ENCODE measurements at places on chromosomes 5 and 9. TPM values are rescaled to one million over a fixed set of nuclear protein-coding genes. Genes with fewer than 3 reads are reported as not detected.

GRCh38 chr5:92907938-92908606, 672.9 kb downstream of the NR2F1-AS1 start:
- no peak for DNase-seq

- DNase-seq = no peak
Observed at GRCh38 chr9:137391411-137391754, 31.6 kb downstream of the EXD3 start.

DNA sequence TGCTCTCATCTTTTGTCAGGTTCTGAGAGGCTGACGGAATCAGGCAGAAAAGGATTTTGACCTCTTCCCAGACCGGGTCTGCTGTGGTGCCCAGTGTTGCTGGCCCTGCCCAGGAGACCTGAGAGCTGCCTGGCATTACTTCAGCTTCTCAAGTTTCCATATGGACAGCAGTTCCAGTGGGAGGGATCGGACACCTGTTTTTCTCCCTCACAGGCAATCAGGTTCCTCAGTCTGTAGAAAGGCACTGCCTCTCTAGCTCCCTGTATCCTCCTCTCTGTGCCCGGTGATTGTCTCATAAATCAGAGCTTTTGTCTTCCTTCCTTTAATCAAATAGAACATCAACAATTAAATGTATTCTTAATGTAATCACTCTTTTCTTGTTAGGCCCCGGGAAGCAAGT, 198.7 kb downstream of the SEMA6A start:
- no peak for DNase-seq

- DNase-seq = no peak
Observed at GRCh38 chr5:158718738-158719505, 380.8 kb downstream of the EBF1 start.

DNA sequence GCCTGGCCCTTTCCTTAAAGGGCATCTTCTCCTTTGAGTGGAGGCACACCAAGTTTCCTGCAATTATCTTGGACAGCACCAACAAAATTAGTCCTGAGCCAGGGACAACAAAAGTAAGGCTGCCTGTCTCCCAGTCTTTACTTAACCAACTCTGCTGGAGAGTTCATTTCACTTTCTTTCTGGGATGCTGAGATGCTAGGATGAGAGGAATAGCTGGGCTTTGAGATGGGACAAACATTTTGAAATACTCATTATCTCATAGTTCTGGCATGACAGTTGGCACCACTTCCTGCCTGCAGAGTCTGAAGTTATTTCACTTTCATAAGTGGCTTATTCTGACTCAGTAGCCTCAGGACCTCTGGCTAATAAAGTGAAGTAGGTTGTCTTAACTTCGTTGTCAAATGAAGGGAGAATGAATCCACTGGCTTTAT, 157.0 kb downstream of the C9orf152 start:
- no peak for DNase-seq

The MACROH2A1 gene
- total RNA-seq = 258 TPM

GRCh38 chr5:176816791-176817347, 6.5 kb downstream of the UNC5A start:
- DNase-seq = no peak

The CCIN gene
- 0.14 TPM for total RNA-seq

DNA sequence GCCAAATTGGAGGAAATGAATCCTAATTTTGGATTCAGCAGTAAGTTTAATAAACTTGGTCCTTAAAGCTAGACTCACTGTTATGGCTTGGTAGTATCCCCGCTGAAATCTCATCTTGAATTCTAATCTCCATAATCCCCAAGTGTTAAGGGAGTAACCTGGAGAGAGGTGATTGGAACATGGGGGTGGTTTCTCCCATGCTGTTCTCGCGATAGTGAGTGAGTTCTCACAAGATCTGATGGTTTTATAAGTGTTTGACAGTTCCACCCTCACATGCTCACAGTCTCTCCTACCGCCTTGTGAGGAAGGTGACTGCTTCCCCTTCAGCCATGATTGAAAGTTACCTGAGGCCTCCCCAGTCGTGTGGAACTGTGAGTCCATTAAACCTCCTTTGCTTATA, 824.5 kb upstream of the WWC1 start:
- no peak for DNase-seq

GRCh38 chr9:117782931-117783788, 79.0 kb downstream of the TLR4 start:
- peak; percentile 69 for DNase-seq

DNA sequence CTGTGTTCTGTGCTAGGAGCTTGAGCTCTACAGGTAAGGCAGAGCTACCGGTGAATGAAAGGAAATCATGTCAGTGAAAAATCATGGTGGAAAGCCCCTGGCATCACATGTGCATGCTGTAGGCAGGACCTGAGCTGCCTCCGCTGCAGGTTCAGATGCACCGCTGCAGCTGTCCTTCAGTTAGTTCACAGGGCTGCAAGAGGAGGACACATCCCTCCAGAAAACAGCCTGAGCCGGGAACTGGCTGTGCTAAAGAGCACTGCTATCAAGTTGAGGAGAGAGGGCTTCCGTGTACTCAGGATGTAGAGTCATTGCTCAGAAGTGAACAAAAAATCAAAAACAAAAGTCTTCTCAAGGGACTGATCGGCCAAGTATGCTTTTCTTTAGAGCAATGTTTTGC, 138.6 kb downstream of the ERCC6L2 start:
- peak; percentile 66 for DNase-seq

GRCh38 chr5:164234321-164234720, 728.9 kb downstream of the MAT2B start:
- no peak for DNase-seq

DNA sequence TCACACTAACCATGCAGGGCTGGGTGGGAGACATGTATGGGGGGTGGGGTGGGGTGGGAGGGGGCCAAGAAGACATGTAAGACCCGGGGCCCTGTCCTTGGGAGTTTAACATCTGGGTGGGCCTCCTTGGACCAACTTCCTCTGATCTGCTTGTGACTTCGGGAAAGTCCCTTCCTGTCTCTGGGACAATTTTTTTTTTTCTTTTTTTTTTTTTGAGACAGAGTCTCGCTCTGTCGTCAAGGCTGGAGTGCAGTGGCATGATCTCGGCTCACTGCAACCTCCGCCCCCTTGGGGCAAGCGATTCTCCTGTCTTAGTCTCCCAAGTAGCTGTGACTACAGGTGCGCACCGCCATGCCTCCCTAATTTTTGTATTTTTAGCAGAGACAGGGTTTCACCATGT, 23.8 kb upstream of the IER5L start:
- no peak for DNase-seq

GRCh38 chr5:181204826-181205760, at the start of gene TRIM7:
TSS of gene TRIM7 (minus strand) at chr5:181205196. CDS start at chr5:181205110, 86 bp downstream.
- peak; percentile 65 for DNase-seq

The TEK gene
- not detected for total RNA-seq

GRCh38 chr5:38500573-38501260, 55.7 kb downstream of the LIFR start:
- no peak for DNase-seq

The EGFL7 gene
- 1.1 TPM for total RNA-seq

DNA sequence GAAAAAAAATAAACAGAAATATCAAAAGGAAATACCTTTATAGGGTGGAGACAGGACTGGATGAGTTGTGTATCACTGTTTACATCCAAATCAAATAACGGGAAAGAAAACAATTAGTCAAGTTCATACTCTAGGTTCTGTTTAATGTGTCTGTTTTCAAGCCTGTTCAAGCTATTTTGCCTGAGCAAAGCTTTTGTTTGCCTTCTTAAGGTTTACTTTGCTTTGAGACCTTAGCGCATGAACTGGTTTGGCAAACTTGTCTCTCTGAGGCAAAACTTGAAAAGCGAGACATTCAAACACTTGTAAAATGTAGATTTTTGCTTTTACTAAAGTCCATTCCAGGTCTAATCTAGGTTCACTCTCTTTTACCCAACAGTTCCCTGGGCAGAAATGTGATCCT, 174.1 kb upstream of the RFX3 start:
- no peak for DNase-seq

GRCh38 chr5:75963554-75963953, 119.6 kb upstream of the SV2C start:
- no peak for DNase-seq

- no peak for DNase-seq
Observed at GRCh38 chr5:172660974-172661373, 19.9 kb downstream of the NEURL1B start.

DNA sequence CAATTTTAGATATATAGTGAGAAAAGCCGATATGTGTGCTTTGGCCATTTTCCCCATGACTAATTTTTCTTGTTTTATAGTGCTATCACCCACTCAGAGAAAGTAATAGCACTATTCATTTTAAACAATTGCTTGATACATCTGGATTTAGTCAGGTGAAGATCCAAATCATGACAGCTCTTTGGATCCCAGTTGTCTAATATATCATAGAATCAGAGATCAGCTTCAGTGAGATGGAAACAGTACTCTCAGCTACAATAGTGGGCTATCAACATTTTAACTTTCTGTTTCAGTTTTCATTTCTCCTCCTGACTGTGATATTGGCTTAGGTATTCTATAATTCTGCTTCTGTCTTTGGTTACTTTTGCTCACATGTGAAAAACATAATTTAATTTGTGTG, 38.7 kb downstream of the VCAN start:
- DNase-seq = no peak

- DNase-seq = no peak
Observed at GRCh38 chr9:95009459-95009858, 283.0 kb downstream of the AOPEP start.

All from activated naive CD8-positive, alpha-beta T cell treated with anti-CD3 and anti-CD28 coated beads, Interleukin-2, amount 10 ng/mL, durations not matched to agents 7 days and 5 days (primary cell).